DMS53 (cell line): ENCODE measurements at places on chromosomes 4 and X.
A peak's percentile ranks its signal among the peaks of the same experiment; 100 is the strongest.

- DNase-seq, result no peak
These were observed 58.4 kb downstream of the DCUN1D4 start for GRCh38 chr4:51901363-51901762.

GRCh38 chrX:107716118-107716684 is 59.4 kb downstream of the TSC22D3 start:
- DNase-seq, result peak; percentile 65

- DNase-seq, result no peak
These were observed 19.9 kb upstream of the PJA1 start for GRCh38 chrX:69185141-69185540.

GRCh38 chr4:109032671-109033070 is 269.8 kb downstream of the COL25A1 start:
- no peak for DNase-seq

DNA sequence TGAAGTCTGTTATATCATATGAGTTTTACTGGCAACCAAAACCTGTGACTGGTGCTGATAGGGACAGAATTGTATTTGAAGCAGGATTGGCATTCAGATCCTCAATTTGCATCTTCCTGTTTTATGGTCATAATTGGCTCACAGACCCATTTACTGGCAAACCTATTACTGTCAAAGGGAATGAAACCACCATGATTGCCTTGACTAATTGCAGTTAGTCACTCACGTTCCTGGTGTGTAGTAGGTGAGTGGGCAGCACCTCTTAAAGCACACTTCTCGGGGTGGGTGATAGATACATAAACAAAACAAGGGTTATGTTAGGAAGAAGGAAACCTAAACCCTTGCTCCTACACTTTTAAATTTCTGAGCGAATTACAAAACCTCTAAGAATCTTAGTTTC is 81.0 kb downstream of the PPEF2 start:
- no peak for DNase-seq

DNA sequence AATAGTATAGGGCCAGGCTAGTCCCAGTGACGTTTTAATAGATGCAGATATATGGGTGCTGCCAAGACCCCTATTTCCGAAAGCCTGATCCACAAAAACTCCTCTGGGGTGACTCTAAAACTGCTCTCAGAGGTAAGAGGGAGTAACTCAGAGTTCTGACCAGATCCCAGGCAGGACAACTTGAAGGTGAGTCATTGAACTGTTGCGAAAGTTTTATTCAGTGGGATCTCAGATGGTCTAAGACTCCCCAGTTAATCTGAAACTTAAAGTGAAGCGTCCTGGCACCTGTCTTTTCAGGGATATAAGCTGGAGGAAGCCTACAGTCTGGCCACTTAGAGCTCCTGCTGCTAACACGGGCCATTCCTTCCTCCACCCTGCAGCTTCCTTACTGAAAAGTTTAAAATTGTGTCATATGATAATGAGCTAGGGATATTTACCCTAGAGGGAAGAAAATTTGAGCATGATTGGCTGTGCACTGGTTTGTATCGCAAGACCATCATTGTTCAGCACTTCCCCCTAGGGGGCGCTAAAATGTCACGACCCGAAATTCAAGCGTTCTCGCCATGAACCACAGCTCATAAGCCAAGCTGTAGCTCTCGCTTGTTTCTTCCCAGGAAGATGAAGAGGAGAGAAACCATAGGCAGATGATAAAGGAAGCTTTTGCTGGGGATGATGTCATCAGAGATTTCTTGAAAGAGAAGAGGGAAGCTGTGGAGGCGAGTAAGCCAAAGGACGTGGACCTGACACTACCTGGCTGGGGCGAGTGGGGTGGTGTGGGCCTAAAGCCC is 19.5 kb downstream of the UTP14A start:
- DNase-seq, result peak; percentile 81
